ENCODE measurements at places on chromosomes 5 and 9.

DNA sequence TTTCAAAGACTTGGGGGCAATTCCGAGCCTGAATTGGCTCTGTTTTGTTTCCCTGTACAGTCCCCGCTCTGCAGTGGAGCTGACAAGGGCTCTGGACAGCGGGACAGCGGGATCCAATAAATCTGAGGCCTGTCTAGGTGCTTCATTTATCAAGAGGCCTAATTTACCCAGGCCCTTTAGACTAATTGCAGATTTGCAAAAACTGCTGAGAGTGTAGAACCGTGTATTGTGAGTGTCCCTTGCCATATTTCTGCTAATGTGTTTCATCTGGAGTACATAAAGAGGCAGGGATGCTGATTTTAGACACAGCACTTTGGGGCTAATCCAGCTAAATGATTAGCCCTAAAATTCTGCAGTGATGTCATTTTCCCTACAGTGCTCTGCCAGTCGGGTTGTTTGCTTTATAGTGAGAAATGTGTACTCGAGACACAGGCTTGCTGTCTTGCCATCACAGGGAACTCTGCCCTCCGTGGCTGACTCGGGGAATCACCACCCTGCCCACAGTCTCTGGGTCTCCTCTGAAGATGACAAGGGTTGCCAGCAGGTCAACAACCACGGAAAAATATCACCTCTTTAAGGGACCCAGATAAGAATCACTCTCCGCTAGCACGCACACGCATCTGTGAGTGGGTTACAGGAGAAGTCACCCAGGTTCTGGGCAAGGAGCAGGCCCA, 592.0 kb downstream of the BNC2 start:
- DNase-seq: no peak

GRCh38 chr5:149358294-149358651, 427 bp downstream of the PCYOX1L start:
- DNase-seq: peak; percentile 18

DNA sequence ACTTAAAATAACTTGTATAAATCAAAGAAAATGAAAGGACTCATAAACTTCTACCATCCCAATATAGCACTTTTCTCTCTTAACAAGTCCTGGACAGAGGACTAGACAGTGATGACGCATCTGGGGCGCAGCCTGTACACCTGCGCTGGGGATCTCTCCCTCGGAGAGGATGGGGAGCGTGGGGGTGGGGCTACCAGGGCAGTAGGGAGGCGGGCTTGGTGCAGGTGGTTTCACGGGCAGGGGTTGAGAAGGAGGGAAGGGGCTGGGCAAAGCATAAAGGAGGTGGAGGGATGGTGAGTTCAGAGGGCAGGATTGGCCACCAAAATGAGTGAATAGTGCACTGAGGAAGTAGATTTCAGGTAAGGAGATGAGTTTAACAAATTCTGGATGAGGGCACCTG, 41.1 kb downstream of the STC2 start:
- DNase-seq: no peak

GRCh38 chr9:3929345-3930047, 370.4 kb downstream of the GLIS3 start:
- no peak for DNase-seq

DNA sequence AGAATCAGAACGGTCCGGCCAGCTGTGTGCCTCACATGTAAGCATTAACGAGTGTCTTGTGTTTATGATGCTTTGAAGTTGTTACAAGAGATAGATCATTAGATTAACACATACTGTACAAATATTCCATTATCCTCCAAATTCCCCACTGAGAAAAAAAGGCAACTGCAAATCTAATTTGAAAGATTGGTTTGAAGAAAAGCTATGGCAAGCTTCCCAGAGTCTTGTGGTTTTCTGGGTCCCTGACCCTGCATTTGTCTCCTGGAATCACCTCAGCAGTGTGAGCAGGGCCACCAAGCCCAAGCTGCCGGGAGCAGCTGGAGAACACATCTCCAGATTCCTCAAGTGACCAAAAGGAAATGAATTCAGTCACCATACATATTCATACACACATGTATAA, 36.9 kb upstream of the ADAMTS16 start:
- no peak for DNase-seq

DNA sequence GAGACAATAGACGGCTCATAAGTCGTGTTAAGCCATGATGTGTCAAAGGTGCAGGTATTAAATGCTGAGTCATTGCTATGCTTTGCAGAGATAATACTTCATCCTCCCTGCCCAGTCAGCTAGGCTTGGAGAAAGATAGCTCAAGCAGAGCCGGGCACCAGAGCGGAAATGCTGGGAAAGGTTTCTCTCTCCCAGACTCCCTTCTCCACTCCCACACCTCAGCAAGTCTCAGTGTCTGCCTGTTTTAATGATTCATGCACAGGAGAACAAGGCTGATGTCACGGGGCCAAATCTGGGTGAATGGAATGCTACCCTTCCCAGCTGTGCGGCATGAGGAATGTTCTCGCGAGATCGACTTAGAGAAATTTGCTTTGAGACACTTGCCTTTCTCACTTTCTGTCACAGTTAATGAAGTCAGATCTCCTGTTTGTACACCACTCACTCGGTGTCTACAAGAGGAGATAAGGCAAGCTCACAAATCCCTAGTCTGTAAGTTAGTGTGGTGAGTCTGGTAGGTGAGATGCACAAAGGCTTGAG, 204.4 kb downstream of the EFNA5 start:
- no peak for DNase-seq

- no peak for DNase-seq
Measured at GRCh38 chr5:138448481-138449398, 9.9 kb downstream of the REEP2 start.

- DNase-seq: no peak
Measured at GRCh38 chr5:522899-523440, 1.3 kb downstream of the SLC9A3 start.

- no peak for DNase-seq
Measured at GRCh38 chr5:153749960-153750359, 259.5 kb downstream of the GRIA1 start.

DNA sequence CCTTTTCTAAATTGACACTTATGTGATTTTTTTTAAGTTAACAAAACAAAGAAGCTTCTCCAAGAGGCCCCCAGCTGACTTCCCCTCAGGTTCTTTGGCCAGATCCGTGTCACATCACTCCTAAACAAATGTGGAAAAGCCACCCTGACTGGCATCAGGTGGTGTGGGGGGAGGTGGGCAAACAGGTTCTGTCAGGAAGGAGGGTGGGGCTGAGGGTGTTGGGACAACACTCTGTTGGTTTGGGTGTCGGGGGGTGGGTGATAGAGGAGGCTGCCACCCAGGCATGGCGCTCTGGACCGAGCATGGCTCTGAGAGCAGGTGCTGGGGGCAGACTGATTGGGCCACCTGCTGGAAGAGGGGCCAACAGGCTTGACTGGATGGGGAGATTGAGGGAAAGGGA, 210.9 kb downstream of the HSPA4 start:
- no peak for DNase-seq

- no peak for DNase-seq
Measured at GRCh38 chr9:89078860-89079259, 87.6 kb downstream of the S1PR3 start.

DNA sequence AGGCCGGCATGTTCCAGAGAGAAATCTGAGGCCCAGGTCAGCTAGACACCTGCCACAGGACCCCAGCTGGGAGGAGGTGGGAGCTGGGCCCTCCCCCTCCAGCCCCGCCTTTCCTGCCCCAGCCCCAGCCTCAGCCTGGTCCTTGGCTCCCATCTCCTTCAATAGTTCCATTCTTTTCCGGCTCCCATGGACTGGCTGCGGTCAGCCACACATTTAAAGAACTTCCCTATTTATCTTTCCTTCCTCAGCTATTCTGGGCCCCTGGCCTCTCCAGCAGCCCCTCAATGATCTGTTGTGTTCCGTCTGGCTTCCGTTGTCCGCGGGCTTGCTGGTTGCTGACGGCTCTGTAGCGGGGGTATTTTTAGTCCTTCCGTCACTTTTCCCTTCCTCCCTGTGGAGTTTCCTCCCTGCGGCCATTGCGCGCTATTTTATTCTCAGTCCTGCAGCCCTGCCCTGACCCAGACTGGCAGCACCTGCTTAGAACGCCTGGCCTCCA, 73.8 kb downstream of the AMBP start:
- DNase-seq: no peak

GRCh38 chr9:2284770-2285169, 269.6 kb downstream of the SMARCA2 start:
- DNase-seq: no peak

DNA sequence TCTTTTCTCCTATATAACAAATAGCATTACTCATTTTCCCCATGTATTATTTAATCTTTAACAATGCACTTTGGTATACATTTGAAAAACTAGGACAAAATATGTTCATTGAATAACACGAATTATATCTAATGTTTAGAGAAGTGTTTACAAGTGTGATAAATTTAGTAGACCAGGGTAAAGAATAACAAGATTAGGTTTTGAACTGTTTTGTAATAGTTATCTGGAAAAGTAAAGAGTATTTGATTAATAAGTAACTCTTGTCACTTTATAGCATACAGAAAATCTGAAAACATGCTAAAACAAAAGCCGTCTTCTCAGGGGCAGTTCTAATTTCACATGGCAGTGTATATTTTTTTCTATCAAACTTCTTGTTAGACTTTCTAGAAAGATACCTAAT, 58.5 kb downstream of the PPIC start:
- DNase-seq: no peak

- DNase-seq: no peak
Measured at GRCh38 chr9:122232796-122233306, 4.1 kb upstream of the LHX6 start.

DNA sequence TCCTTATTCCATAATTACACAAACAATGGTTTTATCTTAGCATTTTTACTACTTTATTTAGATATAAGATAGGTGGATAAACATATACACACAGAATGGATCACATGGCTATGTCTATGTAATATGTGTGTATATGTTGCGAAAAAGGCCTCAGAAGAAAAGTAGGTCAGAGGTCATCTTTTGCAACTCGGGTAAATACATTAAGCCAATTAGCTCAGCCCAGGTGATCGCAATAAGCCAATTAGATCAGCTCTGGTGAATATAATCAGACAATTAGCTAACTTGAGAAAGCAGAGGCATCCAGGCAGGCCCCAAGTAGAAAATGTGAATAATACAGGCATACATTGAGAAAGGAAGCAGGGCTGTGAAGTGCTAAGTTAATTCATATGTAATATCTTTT, 24.3 kb downstream of the SLCO4C1 start:
- no peak for DNase-seq

- no peak for DNase-seq
Measured at GRCh38 chr5:150541895-150542294, 34.0 kb downstream of the NDST1 start.

- DNase-seq: no peak
Measured at GRCh38 chr9:133454325-133454724, 5.5 kb upstream of the CACFD1 start.

DNA sequence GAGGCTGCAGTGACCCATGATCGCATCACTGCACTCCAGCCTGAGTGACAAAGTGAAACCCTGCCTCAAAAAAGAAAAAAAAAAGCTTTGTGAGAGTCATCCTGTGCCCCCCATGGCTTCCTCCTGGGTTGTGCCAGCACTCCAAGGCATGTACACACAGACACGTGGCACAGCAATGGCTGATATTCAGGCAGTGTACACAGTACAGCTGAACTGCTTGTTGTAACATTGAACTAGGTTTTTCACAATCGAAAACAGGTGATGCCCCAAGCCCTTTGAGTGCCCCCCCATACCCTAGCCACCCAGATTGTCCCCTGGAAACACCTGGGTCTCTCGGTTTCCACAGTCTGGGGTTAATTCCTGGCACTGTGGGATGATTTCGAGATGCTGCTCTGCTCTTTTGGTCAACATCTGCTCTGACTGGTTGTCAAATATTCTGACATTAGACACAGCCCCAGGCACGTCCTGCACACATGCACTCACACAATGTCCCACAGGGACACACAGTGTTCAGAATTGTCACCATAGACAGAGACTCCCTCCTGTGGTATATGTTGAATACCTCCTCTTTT, 9.2 kb downstream of the SPINK4 start:
- no peak for DNase-seq

DNA sequence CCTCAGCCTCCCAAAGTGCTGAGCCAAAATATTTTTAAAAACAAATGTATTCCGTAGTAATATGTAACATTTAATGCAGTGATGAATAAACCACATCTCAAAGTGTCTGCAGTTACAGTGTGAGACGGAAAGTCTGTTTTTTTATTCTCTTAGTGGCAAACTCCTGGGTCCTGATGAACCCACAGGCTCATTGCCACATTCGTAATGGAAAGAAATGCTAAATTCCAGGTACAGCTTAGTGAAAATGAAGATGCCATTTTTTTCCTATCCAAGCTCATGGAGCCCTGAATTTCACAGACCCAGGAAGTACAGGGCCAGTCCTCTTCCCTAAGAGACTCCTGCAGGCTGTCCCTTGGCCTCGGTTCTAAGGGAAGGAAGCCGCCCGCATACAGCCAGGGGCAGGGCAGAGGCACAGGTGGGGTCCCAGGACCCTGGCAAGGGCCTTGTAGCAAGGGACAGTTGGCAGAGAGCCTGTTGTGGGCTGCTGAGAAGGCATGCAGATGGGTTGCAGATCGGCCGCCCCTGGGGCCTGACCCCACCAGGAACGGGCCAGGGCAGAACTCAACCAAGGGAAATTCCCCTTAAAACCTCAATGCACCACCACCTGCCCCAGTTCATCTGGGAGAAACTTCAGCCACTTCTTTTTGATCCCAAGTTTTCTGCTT, 36.2 kb downstream of the IPPK start:
- no peak for DNase-seq

GRCh38 chr9:121518634-121519033, 19.0 kb upstream of the GGTA1 start:
- DNase-seq: no peak

DNA sequence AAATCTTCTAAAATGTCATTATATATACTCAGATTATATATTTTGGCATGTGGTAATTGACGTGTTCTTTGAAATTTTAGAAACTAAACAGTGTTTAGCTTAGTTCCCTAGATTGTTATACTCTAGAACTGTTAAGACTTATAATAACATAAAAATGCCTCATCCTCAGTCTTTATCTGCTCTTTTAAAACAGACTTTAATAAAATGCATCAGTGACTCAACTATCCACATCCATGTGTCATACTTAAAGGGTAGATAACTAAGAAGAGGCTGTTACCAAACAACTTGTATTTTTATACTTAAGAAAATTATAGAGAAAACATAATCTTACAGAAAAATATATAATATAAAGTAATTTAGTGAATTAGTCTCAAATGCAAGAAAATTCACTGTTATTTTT, 15.2 kb downstream of the NFIL3 start:
- no peak for DNase-seq

- no peak for DNase-seq
Measured at GRCh38 chr9:115775659-115776058, 377.9 kb upstream of the PAPPA start.

DNA sequence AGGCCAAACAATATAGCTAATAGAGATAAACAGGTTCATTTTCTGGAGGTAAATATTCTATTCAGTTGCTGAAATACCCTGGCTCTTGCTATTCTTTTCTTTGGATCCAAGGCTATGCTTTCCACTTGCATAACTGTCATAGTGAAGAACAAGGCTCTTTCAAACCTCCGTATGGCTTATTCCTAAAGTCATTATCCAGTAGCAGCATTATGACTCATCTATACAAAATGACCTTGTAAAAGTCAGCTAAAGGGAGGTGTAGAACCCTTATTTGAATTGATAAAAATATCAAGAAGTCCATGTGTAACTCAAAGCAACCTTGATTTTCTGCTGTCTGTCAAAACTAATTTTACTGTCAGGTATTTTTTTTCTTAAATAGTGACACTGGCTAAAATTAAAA, 447.8 kb downstream of the PLK2 start:
- no peak for DNase-seq

- DNase-seq: no peak
Measured at GRCh38 chr5:59234236-59234635, 651.4 kb downstream of the RAB3C start.

All from T-helper 1 cell (primary cell).